Activated T-helper 17 cell treated with anti-CD3 and anti-CD28 coated beads, Interleukin-2, amount 50 U/mL, for 72 hours (primary cell): ENCODE measurements at places on chromosomes 13 and 19.

GRCh38 chr19:29675650-29676186, 10.5 kb downstream of the PLEKHF1 start:
- no peak for ATAC-seq

- ATAC-seq = no peak
These were observed 133.4 kb downstream of the FOXO1 start for GRCh38 chr13:40533072-40533471.

- no peak for ATAC-seq
These were observed 1.5 kb downstream of the SPATA13 start for GRCh38 chr13:24161980-24162525.

- ATAC-seq = no peak
These were observed 769.8 kb upstream of the MIR17HG start for GRCh38 chr13:90577726-90578125.

DNA sequence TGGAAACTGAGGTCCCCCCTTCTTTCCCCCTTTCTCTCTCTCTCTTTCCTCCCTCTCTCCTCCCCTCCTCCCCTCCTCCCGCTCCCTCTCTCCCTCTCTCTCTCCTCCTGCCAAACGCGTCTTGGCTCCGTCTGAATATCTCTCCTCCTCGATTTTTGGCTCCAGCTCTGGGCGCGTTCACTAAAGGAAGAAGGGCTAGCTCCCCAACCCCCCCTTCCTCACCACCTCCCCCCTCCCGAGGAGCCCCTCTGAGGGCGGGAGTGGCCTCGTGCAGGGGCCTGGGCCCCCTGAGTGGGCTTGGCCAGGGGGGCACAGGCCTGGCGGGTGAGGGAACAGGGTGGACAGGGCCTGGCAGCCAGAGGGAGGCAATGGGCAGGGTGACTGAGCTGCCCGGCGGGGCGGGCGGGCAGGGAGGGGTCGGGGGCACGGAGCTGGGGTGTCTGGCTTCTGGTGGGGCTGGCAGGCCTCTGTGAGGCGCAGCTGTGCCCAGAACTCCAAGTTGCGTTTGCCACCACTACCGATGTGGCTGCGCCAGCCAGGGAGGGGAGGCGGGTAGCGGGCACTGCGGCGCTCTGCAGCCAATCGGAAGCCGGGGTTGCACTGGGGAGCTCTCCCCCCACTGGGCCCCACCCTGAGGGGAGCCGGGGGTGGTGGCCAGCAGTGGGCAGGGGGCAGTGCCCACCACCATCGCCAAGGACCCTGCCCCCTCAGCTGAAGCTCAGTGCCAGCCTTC, 7.1 kb downstream of the NFIX start:
- ATAC-seq = no peak

- no peak for ATAC-seq
These were observed 3.3 kb downstream of the MBD3L1 start for GRCh38 chr19:8835446-8835845.

DNA sequence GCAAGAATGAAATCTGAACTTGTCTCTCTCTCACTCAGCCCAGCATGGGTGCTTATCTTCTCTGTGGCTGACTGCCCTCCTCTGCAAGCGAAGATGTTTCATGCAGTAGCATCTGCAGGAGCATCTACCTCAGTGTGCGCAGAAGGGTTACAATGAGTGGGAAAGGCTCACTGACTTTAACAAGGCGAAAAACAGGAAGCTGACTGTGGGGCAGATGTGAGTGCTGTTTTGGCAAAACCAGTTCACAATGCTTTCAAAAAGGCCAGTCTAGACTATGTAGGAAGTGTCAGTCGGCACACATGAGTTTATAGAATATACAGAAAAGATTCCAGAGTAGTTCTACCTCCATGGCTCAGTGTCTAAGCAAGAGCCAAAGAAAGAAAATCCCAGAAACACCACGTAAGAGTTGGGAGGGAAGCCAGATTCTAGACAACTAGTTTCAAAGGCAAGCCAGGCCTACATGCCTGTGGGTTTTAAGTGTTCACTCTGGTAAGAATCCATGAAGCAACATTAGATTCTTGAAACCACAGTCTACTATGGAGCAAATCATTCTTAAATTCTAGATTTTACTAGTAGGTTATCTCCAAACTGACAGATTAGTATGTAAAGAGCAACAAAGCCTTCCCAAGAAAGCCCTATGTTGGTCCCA, 124.5 kb downstream of the ABCC4 start:
- ATAC-seq = peak; percentile 79

DNA sequence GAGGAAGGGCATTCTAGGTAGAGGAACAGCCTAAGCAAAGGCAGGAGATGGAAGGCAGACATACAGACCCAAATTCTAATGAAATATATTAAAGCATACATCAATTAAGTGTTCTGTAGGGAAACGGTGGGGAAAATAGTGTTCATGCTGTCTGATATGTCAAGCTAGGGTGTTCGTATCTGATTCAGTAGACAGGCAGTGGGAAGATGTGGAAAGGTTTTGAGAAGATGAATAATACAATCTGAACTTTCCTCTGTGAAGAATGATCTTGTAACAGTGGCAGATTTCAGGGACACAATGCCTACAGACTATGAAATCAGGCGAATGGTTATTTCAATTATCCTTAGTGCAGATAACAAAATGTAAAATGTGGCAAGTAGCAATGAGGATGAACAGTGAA, 594.2 kb downstream of the KCTD12 start:
- ATAC-seq = no peak

DNA sequence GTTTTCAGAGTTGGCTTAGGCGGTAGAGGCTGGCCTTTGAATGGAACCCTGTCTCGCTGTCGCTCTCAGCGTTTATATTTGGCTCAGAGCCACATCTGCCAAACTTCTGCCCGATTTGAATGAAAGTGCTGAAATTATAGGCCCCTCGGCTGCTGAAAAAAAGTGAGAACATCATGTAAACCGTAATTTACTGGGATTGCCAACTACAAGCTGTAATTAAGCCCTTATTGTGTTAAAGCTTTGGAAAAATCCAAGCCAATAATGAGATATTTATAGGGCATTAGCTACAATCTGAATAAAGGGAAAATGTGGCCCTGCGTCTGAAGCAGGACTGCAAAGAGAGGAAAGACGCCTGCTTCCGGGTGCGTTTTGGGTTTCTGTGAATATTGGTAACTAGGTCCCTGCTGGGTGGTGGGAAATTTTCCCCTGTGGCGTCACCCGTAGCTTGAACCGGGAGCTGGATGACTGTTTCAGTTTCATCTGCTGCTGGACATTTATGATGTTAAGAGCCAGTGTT, 9.9 kb downstream of the DNM2 start:
- no peak for ATAC-seq

GRCh38 chr19:1465191-1466016, 13.6 kb downstream of the C19orf25 start:
- ATAC-seq = no peak

DNA sequence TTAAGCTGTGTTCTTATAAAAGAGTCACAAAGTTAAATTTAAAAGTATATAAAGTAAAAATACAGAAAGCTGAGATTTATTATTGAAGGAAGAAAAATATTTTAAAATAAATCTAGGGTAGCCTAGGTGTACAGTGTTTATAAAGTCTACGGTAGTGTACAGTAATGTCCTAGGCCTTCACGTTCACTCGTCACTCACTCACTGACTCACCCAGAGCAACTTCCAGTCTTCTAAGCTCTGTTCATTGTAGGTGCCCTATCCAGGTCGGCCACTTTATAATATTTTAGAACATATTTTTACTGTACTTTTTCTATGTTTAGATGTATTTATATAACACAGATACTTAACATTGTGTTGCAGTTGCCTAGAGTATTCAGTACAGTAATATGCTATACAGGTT, 47.4 kb downstream of the NDFIP2 start:
- no peak for ATAC-seq

DNA sequence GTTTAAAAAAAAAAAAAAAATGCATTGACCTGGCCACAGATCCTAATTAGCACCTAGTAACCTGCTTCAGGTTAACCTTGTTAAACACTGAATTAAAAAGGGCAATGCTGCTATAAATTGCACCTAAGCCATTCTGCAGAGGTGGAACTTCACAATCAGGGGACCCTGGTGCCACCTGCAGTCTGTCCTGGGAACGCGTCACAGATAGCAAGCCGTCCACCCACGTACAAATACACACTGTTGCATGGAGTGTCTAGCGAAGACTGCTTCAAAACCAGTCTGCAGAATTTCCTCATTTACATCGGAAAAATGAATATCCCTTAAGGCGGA, 169.3 kb downstream of the COL4A1 start:
- ATAC-seq = peak; percentile 57

DNA sequence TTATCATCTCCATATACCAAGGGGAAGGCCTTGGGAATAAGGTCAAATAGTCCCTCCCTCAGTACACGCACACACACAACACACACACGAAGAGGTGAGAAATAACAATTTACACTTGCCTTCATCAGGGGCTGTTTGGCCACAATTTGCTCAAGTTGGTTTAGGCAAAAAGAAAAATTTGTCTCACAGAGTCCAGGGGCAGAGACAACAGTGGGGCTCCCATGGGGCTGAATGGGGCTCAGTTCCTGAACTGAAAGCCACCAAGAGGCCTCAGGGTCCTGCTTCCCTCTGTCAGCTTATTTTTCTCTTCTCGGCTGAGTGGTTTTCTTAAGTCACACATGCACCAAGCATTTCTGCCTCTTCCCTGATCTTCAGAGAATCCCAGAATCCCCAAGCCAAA, 35.5 kb downstream of the PCDH8 start:
- ATAC-seq = no peak

GRCh38 chr13:45063261-45063860, 56.9 kb upstream of the GTF2F2 start:
- ATAC-seq = no peak

GRCh38 chr19:46975925-46976782, 43.5 kb upstream of the NPAS1 start:
- ATAC-seq = no peak

DNA sequence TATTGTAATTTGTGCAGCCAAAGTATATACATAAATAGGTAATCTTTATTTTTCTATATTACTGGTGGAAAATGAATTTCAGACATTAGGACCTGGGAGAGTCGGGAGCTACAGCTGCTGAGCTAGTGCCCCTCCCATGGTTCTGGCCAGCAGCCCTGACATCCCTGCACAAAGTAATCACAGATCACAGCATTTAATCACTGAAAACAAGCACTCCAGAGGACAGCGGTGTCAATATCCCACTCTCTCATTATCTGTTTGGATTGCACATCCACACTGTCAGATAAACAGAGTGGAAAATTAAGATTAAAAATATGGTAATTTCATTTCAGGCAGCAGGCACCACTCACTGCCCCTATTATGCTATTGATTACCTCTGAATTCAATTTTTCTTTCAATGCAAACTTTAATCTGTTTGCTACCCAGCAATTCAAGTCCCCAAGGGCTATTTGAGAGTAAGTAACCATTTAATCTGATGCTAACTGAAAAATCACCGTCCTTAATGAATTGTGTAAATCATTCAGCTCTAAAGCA, 254.1 kb upstream of the SOX21 start:
- ATAC-seq = no peak

DNA sequence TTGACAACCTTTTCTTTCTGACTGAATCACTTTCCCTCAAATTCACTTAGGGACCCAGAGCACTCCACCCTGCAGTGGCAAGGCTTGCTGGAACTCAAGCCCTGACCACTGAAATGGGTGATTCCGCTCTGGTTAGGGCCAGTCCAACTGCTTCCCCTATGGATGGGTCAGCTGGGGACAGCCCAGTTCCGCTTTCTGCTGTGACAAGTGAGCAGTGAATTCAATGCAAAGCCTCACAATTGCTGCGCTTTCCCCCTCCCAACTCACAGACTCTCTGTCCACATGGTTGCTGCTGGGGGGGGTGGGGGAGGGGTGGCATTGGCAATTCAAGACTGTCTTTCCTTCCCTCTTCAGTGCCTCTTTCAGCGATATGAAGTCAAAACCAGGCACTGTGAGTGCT, 18.7 kb downstream of the CD70 start:
- no peak for ATAC-seq

DNA sequence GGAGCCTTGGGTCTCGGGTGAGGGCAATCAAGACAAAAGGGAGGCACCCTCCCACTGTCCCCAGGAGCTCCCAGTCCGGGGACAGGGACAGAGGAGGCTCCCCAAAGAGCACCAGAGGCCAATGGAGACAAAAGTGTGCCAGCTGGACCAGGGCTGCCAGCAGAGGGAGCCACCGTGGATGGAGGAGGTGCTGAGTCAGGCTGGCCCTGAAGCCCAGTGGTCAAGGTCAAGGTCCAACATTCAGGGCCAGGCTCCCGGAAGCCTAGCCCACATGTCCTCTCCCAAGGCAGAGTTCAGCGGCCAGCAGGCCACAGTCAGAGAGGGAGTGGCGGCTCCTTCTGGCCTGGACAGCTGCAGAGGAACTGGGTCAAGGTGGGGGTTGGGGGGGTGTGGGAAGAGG, 8.4 kb downstream of the COL5A3 start:
- ATAC-seq = no peak

- peak; percentile 77 for ATAC-seq
These were observed 460.0 kb downstream of the FOXO1 start for GRCh38 chr13:40206241-40207000.

DNA sequence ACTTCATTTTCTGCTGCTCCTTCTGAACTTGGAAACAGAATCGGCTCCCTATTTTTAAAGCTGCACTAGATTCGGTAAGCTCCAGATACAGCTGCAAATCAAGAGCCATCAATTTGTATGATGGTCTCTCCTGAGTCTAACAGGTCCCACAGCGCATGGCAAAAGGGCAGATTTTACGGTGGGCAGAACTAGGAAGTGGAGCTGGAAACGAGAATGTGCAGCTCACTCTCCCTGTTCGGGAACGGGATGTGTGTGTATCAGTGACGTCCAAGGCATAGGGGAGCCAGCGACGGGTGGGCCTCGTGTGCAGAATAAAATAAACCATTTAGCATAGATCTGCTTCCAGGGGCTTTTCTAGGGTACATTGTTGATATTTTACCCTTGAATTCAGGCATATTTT, 74.2 kb downstream of the COL4A1 start:
- ATAC-seq = no peak

DNA sequence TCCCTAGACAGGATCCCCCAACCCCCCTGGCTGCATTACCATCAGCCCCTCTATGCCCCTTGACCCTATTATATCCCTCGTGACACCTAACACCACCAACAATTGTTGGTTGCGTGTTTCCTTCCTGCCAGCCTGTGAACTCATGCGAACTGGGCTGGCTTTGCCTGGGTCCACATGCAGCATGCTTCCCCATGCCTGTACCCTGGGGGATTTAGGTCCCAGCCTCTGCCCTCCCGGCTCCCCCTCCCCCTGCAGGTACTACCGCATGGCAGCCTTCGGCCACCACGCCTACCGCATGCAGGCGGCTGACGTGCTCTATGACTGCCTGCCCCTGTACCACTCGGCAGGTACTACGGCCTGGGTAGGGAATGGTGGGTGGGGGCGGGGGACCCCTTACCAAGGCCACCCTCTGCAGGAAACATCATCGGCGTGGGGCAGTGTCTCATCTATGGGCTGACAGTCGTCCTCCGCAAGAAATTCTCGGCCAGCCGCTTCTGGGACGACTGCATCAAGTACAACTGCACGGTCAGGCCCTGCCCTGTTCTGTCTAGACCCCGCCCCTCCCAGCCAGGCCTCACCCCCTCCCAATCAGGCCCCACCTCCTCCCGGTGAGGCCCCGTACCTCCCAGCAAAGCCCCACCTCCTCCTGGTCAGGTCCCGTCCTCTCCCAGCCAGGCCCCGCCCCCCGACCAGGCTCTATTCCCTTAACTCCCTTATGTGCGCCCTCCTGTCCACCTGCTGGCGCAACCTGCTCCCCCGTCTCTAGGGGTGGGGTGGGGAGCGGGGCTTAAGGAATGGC, 18.5 kb downstream of the SLC27A1 start:
- peak; percentile 95 for ATAC-seq
